AG08396 (cell line): ENCODE measurements at places on chromosomes 1 and 21.

- DNase-seq, result no peak
Observed at GRCh38 chr1:168863772-168864171, 134.8 kb upstream of the DPT start.

GRCh38 chr1:183673605-183674323, 20.6 kb upstream of the APOBEC4 start:
- DNase-seq, result no peak

DNA sequence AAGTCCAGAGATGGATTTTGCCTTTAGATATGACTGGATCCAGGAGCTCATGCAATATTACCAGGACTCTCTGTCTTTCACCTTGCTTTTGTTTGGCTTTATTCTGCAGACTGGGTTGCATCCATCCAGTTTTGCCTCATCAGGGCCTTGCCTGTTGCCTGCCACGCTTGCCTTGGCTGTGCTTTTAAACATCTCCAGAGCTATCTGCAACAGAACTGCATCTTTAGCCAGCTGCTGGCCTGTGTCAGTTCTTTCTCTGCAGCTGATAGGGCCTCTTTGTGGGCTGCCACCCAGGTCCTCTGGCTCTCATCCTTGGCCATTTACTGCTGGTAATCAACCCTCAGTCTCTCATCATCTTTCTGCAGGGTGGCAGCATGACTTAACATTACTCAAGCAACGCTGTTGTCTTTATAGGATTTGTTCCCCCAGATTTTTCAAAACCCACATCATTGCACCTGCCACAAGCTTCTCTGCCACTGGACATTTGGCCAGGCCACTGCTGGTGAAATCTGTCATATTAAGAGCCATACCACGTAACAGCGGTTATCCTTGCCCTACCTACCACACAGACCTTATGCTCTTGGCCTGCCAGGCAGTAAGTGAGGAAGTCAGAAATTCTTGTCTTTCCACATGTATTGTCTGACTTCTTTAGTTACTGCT, 24.4 kb upstream of the HUNK start:
- no peak for DNase-seq

- DNase-seq, result no peak
Observed at GRCh38 chr1:110088739-110089316, 18.4 kb upstream of the ALX3 start.

DNA sequence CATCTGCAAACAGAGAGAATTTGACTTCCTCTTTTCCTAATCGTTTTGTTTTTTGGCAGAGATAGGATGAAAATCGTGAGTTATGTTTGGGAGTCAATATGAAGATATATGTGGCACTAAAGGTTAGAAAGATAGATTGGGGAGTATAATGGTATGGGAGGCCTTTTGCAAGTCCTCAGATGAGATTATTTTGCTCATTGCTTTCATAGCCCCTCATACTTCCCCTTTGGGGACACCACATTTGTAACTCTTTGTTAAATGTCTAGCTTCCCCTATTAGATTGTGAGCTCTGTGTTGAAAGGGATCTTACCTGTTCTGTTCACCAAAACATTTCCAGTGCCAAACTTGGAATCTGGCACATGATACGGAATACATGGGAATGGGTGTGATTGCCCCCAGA, 30.2 kb downstream of the RAVER2 start:
- DNase-seq, result no peak

DNA sequence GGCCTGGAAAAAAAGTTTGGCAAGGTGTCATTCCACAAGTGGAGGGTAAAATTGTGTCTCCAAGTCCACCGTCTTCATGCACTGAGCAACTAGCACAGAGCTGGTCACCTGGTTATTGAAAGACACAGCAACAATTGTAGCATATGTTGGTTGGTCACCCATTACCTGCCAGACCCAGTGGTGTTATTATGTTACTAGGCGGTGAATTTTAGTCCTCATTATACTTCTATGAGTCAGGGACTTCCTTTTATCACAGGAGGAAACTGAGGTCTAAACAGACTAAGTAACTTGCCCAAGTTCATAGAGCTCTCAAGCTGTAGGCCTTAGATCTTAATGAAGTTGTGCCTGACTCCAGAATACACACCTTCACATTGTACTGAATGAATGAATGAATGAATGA, 94.9 kb upstream of the VANGL1 start:
- no peak for DNase-seq

- no peak for DNase-seq
Observed at GRCh38 chr1:37420456-37420855, 53.9 kb upstream of the ZC3H12A start.

DNA sequence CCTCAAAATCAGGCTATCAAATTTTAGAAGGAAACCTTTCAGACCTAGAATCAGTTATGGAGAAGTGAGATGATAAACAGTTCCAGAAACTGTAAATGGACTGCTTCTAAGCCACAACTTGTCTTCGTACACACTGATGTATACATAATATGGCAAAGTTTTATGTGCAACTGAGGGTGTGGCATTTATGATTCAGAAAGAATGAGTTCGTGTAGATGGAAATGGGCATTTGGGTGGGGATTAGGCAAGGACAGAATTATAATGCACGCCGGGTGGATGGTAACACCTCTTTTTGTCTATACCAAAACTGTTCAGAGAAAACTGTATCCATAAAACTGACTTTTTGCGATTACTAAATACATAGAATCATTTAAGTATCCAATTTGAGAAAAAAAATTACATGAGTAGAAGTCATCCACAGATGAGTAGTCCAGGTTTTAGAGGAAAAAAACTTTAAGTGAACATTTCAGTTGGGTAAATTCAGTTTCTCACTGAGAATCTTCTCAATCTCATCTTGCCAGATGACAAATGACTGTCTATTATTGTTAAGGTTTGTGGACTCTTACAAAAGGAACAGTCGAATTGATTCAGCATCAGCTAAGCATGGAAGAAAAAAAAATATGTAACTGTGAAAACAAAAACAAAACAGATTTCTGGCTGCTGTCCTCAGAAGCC, 22.5 kb downstream of the ERRFI1 start:
- no peak for DNase-seq

DNA sequence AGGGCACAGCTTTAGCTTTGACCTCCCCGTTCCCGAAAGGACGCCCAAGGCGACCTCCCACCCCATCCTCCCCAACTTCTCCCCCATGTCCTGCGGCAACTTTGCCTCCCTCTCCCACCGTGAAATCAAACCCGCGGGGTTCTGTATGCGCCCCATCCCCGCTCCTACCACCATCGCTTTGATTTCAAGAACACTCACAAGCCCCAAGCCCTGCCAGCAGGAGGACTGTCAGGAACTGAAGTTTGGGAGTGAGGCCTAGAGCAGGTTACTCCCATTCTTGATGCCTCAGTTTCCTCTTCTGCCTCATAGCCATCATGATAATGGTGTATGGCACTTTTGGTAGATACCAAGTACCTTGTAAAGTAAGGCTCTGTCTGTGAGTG, 2.3 kb downstream of the PTPRU start:
- no peak for DNase-seq

- no peak for DNase-seq
Observed at GRCh38 chr1:112307930-112308591, 88.0 kb upstream of the CTTNBP2NL start.

- no peak for DNase-seq
Observed at GRCh38 chr1:85182700-85183099, 18.1 kb downstream of the SYDE2 start.

DNA sequence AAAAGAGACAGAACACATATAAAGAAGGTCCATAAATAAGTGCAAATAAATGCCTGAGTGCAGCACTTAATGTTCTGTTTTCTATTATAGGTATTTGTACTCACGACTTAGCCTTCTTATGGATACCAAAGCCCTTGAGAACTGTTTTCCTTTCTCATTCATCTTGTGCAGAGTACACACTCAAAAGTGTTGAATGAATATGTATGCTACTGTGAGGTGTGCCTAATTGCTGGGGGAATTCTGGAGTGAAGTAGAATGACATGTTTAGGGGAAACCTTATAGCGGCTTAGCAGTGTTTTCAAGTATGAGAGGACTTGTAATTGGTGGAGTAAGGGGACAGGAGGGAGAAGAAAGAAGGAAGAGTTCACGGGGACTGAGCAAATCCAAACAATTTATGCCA, 157.6 kb downstream of the CACNA1E start:
- no peak for DNase-seq

GRCh38 chr1:21579791-21580190, 70.6 kb downstream of the ALPL start:
- no peak for DNase-seq

DNA sequence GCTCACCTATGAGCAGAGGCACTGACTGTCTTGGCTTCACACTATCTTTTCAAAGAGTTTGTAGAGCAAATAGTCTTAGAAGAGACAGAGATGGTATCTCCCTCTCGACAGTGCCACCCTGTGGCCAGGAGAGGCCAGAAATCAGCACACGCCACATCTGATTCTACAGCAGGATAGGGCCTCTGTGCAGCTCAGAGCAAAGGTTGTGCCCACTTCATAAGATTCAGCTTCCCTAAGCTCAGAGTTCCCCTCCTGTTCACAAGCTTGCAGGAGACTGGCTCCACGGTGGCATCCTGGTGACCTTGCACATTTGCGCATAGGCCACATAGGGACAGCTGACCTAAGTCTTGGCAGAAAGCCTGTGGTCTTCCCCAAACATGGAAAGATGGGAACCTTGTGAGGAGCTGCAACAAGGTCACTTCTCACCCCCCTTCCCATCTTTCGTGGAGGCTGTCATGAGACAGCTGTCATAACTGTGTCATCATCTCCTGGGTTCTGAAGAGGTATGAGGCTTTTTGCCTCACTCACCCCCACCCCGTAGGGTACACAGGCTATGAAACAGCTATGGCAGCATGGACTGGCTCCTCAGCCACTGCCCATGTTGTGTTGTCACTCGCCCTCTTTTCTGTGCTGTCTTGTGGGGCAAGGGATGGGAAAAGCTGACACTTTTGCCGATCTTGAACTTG, 3.0 kb downstream of the ITLN2 start:
- DNase-seq, result peak; percentile 70
